ENCODE measurements at places on chromosomes 1 and 21.

GRCh38 chr1:158153746-158154444 lies 26.8 kb upstream of the CD1D start:
- no peak for DNase-seq

DNA sequence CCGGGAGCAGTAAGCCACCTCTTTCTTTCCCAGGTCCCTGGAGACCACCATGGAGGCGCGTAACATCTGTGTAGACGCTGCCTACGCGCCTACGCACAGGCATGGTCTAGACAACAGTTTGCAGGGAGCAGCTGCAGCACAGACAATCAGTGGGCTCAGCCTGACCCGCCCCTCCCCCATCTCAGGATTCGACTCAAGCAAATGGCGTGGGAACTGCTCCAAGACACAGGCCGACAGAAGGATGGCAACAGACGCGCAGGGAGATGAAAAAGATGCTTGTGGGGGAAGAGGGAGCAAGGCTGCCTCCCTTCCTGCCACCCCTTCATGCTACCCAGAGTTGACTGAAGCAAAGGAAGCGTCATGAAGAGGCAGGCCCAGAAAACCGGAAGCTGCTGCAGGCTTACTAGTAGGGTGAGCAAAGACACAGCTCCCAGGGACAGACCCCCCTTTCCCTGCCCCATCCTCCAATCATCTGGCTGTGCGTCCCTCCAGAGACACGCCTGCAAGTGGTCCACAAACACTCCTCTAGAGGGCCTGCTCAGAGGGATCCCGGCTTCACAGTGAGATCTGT lies 19.5 kb downstream of the STK40 start:
- peak; percentile 25 for DNase-seq

GRCh38 chr1:916173-917075 lies 7.3 kb upstream of the SAMD11 start:
- no peak for DNase-seq

DNA sequence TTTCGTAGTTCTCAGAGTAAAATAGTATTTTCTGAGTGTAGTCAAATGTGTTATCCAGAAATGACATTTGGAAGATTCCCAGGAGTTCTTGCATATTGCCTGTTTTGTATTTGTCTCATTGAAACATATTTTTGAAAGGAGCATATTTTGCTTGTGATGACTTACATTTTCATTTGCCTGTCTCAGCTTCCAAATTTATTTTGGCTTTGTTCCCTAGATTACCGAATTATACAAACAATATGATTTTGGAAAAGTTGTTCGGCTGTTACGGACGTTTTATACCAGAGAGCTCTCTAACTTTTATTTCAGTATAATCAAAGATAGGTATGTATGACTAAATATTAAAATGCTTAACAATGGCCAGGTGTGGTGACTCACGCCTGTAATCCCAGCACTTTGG lies 46.0 kb downstream of the IARS2 start:
- DNase-seq = no peak

GRCh38 chr1:221644145-221644448 lies 97.8 kb downstream of the DUSP10 start:
- no peak for DNase-seq

DNA sequence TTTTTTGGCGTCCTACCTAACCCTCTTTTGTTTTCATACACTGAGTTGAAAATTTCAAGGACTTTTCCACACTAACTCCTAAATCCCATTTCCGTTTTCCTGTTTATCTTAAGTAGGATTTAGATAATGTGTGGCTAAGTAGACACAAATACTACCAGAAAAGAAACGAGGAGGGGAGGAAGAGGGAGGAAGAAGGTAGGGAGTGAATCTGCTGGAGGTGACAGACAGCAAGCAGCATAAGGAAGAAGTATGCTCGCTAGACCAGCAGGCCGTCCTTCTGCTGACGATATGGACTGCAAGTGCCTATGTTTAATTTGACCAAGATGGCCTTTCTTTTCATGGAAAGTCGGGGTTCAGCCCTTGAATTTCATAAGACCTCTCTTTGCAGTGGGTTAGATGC lies 256.9 kb upstream of the RAB4A start:
- no peak for DNase-seq

GRCh38 chr1:35894183-35894582 lies 11.2 kb downstream of the AGO1 start:
- DNase-seq = no peak

- no peak for DNase-seq
Measured at GRCh38 chr1:111769517-111770146, 13.9 kb downstream of the DDX20 start.

DNA sequence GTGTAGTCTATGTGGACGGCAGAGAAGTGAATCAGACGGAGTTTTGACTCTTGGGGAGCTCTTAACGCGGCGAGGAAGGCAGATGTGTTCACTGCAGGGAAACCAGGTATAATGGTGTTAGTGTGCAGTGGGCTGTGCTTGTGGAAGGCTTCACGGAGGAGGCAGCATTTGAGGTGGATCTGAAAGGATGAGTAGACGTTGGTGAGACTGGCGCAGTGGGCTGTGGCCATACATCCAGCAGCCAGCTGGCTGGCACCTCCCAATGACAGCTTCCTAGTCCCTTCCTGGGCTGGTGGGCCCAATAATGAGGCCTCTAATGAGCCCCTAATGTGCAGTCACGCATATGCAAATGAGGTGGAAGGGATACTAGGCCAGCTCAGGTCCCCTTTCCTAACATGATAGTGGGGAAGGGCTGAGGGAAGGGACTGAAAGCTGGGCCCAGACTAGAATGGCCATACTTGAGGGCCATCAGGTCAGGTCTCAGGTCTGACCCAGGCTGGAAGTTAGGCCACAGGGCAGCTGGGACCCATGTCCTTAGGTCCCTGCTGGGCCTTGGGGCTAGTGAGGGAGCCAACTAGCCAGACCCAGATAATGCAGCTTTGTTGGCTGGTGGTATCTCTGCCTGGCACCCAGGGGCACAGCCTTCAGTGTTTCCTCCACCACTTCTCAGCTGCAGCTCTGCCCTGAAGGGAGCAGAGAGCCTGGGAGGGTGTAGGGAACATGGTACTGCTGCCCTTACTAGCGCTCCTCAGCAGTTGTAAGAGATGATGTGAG lies 3.8 kb downstream of the MAP7D1 start:
- DNase-seq = no peak

- no peak for DNase-seq
Measured at GRCh38 chr1:5831600-5832335, 160.5 kb downstream of the NPHP4 start.

DNA sequence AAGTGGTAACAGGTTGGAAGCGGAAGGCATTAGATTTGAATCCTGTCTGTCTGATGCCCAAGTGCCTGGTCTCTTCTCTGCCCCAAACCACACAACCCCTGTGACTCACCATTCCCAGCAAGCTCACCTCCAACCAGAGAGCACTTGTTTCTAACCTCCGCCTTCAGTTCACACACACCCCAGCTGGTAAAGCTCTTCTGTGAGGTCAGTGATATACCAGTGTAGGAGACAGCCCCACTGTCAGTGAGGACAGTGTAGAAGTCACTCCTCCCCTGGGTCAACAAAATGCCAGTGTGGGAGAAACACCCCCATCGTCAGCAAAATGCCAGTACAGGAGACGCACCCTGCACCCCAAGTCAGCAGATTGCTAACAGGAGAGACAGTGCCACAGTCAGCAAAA lies 2.6 kb downstream of the RIMS3 start:
- DNase-seq = no peak

DNA sequence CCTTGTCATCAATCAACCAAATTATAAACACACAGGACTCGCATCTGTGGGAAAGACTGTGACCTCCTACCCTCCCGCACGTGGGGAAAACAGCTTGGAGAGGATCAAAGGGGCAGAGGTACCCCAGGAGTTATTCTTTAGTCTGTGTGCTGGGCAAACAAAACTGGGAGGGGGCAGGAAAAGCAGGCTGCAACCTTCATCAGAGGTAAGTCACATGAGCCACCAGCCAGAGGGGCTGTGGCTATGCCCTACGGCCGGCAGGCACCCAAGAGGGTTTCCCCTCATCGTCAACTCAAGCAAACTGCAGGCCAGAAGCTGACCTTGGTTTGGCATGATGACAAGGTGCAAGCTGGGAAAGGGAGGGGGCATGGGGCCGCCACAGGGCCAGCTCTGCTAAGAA lies 12.5 kb downstream of the SMIM12 start:
- DNase-seq = no peak

DNA sequence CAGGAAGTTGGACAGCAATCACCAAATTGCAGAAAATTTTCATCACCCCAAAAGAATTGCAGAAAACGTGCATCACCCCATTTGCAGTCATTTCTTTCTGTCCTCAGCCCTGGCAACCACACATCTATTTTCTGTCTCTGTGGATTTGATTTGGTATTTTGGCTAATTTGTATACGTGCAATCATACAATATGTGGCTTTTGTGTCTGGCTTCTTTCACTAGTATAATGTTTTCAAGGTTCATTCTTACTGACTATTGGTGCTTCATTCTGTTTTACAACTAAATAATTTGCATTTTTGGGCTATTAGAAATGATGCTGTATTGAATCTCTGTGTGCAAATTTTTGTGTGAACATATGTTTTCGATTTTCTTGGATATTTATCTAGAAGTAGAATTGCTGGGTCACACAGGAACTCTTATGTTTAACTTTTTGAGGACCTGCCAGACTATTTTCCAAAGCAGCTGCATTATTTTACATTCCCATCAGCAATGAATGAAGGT lies 24.8 kb upstream of the PRDM2 start:
- DNase-seq = no peak

GRCh38 chr1:89953131-89953626 lies 41.7 kb upstream of the ZNF326 start:
- DNase-seq = no peak

- DNase-seq = no peak
Measured at GRCh38 chr1:71232166-71232763, 151.4 kb upstream of the ZRANB2 start.

GRCh38 chr1:3380469-3380868 lies 74.0 kb upstream of the ARHGEF16 start:
- DNase-seq = no peak

DNA sequence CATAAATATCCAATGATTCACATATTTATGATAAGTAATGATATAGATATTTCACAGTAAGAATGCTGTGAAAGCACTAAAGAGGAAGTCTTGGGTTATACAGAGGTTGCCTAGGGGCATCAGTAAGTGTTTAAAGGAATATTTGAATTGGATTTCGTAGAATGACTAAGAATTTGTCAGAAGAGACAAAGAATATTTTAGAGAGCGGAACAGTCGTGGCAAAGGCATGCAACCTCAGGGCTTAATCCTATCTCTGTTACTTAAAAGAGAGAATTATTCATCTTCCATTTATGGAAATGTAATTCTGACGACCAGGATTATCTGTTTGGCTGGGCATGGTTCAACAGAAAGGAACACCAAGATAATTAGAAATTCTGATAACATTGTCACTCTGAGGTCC lies 171.9 kb upstream of the NR5A2 start:
- no peak for DNase-seq

DNA sequence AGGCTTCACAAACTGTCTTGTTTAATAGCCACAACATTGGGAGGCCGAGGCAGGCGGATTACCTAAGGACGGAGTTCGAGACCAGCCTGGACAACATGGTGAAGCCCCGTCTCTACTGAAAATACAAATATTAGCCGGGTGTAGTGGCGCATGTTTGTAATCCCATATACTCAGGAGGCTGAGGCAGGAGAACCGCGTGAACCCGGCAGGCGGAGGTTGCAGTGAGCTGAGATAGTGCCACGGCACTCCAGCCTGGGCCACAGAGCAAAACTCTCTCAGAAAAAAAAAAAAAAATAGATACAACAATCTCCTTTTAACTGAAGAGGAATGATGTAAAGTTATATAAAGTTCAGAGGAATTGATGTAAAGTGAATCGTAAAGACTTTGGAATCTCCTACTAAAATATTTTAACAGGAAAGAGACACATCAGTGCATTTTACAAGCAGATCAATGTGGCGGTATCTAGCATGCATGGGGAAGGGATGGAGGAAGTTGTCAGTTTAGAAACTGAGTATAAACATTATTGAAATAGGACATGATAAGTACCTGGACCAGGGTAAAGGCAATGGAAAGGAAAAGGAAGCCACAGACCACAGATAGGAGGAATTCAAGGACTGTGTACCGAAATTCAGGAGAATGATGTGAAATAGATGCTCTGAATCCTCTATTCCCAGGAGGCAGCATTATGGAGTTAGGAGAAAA lies 41.5 kb downstream of the PTPRC start:
- DNase-seq = no peak

GRCh38 chr1:39842030-39842678 lies 41.1 kb downstream of the TRIT1 start:
- no peak for DNase-seq

- DNase-seq = no peak
Measured at GRCh38 chr1:232528472-232529089, 101.4 kb downstream of the SIPA1L2 start.

DNA sequence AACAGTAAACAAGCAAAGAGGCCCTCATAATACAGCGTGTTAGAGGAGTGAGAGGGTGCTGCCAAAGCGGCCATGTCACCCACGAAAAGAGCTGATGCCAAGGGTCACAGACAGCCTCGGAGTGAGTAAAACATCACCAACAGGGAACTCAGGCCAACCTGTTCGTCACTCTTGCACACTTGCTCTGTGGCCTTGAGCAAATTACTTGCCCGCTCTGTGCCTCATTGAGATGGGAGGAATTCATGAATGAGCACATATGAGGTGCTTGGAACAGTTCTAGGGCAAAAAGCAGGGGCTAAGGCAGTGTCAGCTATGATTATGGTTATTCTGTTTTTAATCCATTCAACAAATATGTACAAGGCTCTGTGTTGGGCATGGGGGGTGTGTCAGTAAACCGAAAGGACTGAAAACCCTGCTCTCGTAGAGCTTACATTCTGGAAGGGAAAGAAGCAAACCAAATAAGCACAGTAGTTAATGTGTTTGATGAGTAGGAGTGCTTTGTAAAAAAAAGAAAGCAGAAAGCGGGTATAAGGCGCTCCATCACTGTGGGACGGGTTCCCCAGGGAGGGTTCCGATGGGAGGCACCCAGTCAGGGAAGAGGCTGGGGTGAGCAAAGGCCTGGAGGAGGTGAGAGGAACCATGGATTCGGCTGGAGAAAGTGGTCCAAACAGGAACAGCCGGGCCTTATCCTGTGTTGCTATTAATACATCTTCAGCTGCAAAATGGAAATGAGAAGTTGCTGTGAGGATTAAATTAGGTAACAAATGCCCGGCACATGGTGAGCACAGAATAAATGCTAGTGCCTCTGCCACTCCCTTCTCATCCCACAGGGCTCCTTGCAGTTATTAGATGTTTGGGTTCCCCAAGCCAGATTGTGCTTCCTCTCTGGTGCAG lies 39.5 kb upstream of the RD3 start:
- DNase-seq = no peak

DNA sequence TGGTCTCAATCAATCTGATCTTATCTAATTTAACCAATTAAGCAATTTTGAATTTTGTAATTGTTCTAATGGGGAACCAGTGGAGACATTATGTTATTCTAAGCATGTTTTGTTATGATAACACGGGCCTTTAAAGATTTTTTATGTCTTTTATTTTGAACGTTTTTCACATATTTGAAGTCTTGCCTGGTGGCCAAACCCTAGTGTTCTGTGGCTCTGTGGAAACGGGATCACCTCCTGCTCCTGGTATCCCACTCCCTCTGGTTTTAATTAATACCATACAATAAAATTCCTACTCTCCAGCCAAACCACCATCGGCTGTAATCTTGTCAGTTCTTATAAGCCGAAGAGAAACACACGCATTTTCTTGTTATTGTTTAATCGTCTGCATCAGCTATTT lies 22.9 kb upstream of the LMO4 start:
- DNase-seq = no peak

- no peak for DNase-seq
Measured at GRCh38 chr21:28298251-28298672, 694.4 kb downstream of the LTN1 start.

GRCh38 chr1:99171184-99171813 lies 93.0 kb upstream of the PLPPR4 start:
- no peak for DNase-seq
